Astrocyte (in vitro differentiated cells and primary cell): ENCODE measurements at places on chromosomes 3 and 15. TPM values are rescaled to one million over a fixed set of nuclear protein-coding genes. Genes with fewer than 3 reads are reported as not detected.

- no peaks in the 10 kb centered on the region for H3K36me3 ChIP-seq
- H3K4me3 ChIP-seq = no peak overlapping the region
- H3K4me1 ChIP-seq = no peaks in the 10 kb centered on the region
- no peak overlapping the region for H3K27ac ChIP-seq
- peaks cover 2% of the 10 kb centered on the region for H3K27me3 ChIP-seq
These were observed 19.4 kb upstream of the UBE2E2 start for GRCh38 chr3:23183731-23184130.

GRCh38 chr15:41465822-41466421 is 27.8 kb upstream of the ITPKA start:
- no peaks in the 10 kb centered on the region for H3K4me1 ChIP-seq
- no peak overlapping the region for H3K4me3 ChIP-seq
- peaks cover 9% of the 10 kb centered on the region for H3K36me3 ChIP-seq
- no peak overlapping the region for H3K27ac ChIP-seq

DNA sequence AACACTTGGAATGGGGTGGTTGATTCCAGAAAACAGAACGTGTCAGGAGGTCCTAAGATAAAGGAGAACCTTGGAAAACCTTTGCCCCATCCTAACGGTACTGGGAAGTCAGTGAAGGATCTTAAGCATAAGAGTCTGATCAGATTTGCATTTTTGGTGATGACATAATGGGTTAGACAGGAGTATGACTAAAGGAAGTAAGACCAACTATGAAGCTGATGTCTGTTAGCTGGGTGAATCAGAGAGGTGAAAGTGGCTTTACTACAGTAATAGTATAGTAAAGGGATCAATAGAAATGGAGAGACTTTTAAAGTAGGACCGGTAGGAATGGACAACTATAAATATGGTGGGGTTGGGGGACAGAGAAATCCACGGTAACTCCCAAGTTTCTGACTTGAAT is 12.6 kb downstream of the GTF2A2 start:
- no peak overlapping the region for H3K4me3 ChIP-seq
- no peaks in the 10 kb centered on the region for H3K27me3 ChIP-seq
- peaks cover 36% of the 10 kb centered on the region for H3K36me3 ChIP-seq
- no peak overlapping the region for H3K27ac ChIP-seq

GRCh38 chr3:197494366-197495058 is 61.3 kb downstream of the BDH1 start:
- peak; percentile 73 for DNase-seq
- H3K4me3 ChIP-seq = no peak overlapping the region
- H3K27me3 ChIP-seq = no peaks in the 10 kb centered on the region
- H3K4me1 ChIP-seq = peaks cover 30% of the 10 kb centered on the region
- H3K27ac ChIP-seq = no peak overlapping the region
- H3K36me3 ChIP-seq = no peaks in the 10 kb centered on the region

DNA sequence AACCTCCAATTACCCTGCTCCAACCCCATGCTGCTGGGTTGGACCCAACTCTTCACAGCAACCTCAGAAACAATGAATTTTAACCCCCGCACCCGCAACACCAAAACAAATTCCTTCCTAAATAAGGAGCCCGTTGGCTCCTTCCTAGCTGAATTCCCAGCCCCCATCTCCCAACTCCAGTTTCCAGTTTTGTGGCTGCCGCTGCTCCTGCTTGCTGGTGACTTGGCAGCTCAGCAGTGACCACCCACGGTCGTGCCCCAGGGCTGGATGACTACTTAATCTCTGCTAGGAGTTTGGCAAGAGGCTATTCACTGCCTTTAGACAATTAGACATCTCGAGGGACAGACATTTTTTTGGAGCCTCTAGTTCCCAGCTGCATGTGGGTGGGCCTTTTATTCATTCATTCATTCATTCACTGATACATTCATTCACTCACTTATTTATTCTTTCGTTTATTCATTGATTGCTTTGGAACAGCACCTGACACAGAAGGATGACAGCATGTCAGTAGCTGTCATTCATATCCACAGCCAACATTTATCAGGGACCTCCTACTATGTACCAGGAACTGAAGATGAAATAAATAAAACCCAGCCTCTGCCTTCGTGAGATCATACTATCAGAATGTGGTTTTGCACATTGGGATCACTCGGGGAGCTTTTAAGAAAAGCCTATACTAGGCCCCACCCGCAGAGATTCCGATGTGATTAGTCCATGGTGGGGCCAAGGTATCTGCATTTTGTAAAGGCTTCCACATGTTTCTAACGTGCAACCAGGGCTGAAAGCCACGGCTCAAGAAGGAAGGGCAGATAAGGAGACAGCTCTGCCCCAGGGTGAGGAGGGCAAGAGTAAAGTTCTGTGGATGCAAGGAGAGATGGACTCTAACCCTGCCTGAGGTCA is 256.5 kb downstream of the SHQ1 start:
- H3K4me3 ChIP-seq = no peak overlapping the region
- peak; percentile 92 for DNase-seq
- H3K4me1 ChIP-seq = peaks cover 16% of the 10 kb centered on the region
- no peaks in the 10 kb centered on the region for H3K36me3 ChIP-seq
- H3K27ac ChIP-seq = peak overlapping the region; percentile 15

GRCh38 chr15:80500021-80500420 is 95.8 kb downstream of the ARNT2 start:
- H3K4me1 ChIP-seq = peaks cover 6% of the 10 kb centered on the region
- no peak for DNase-seq
- H3K27ac ChIP-seq = no peak overlapping the region

DNA sequence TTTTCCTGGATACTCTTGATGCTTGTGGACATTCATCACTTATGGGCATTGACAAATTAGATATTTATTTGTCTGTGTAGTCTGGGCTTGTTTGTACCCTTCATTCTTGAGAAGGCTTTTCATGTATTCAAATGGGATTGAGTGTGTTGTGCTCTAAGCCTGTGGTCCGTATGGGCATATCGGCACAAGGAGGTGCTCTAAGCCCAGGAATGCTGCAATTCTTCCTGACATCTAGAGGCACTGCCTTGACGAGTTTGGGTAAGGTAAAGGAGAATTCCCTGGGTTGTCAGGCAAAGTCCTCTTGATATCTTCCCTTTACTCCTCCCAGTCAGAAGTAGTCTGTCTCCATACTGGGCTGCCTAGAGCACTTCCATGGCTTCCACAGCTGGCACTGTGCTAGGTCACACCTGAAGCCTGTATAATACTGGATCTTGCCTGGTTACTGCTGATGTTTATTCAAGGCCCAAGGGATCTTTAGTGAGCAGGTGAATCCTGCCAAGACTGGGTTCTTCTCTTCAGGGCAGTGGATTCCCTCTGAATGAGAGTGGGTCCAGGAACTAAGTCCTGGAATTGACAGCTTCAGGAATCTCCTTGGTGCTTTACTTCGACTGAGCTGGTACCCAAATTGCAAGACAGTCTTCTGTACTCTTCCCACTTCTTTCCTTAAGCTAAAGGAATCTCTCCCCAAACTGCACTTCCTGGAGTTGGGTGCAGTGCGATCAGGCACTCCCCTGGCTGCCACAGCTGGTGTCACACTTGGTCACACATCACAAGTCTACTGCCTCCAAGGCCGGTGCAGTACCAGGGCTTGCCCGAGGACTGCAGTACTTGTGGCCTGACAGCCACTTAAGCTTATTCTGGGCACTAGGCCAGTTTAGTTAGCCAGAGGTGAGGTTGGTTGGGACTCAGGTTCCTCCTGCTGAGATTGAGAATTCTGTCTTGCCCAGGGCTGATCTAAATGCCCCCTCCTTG is 46.0 kb downstream of the GALK2 start:
- no peak overlapping the region for H3K4me3 ChIP-seq
- H3K4me1 ChIP-seq = no peaks in the 10 kb centered on the region
- no peak for DNase-seq
- no peaks in the 10 kb centered on the region for H3K36me3 ChIP-seq
- H3K27me3 ChIP-seq = no peaks in the 10 kb centered on the region

- no peaks in the 10 kb centered on the region for H3K4me1 ChIP-seq
- H3K36me3 ChIP-seq = no peaks in the 10 kb centered on the region
- DNase-seq = no peak
- no peaks in the 10 kb centered on the region for H3K27me3 ChIP-seq
These were observed 106.2 kb upstream of the CHMP2B start for GRCh38 chr3:87120881-87121280.

DNA sequence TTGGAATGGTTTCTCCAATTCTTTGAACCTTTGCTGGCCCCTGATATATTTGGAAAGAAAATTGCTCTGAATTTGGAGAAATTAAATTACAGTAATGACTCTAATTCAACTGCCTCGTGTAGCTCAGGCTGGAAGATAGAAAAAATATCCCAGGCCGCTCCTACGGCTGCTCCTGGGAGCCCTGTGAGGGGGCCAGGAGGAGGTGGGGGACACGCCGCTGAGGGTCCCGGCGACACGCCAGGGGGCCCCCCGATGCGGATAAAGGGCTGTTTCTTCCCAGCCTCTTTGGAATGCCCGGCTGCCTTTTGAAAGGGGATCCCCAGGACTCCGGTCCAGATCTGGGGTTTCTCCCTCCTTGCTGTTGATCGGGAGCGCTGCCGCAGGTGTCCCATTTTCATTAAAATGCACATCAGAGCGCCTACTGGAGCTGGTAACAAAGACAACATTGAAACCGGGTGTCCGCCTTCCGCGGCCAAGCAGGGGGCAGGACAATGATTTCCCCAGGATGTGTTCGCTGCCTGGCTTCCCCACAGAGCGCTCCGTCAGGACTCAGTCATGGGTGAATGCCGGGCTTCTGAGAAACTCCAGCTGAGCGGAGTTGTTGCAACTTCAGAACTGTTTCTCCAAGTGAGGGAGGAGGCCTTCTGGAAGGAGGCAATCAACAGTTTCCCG is 200.1 kb upstream of the KBTBD8 start:
- H3K4me1 ChIP-seq = peaks cover 8% of the 10 kb centered on the region
- H3K27me3 ChIP-seq = no peaks in the 10 kb centered on the region
- peak overlapping the region; percentile 6 for H3K27ac ChIP-seq
- DNase-seq = peak; percentile 53

DNA sequence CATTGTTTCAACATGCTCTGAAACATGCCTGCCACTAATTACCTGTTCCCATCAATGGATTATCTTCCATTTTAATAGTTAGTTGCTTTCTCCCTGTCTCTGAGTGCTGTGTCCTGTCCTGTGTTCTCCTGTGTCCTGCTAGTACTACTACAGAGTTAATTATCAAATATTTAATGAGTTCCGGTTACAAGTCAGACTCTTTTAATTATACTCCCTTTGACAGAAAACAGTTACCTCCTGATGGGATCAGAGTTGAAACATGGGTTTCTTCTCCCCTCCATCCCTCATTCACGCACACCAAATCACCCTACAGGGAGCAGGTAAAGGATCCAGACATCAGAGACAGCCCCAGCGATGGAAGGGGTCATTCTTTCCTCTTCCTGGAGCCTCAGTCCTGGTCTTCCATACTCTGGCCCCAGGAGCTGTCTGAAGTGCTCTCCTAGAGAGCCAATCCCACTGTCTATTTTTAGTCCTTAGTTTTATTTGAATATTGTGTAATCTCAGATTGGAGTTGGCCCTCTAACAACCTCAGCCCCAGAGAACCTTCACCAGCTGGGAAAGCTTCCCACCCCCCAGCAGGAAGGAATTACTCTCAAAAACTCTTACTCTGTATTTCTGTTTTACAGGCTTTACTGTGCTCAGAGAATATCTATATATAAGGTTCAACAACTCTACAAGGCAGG is 137.0 kb upstream of the C2CD4B start:
- H3K27ac ChIP-seq = no peak overlapping the region
- peaks cover 3% of the 10 kb centered on the region for H3K4me1 ChIP-seq
- H3K4me3 ChIP-seq = no peak overlapping the region
- H3K27me3 ChIP-seq = peaks cover 3% of the 10 kb centered on the region

- DNase-seq = no peak
- H3K27ac ChIP-seq = no peak overlapping the region
- no peaks in the 10 kb centered on the region for H3K4me1 ChIP-seq
- H3K4me3 ChIP-seq = no peak overlapping the region
- peaks cover 4% of the 10 kb centered on the region for H3K27me3 ChIP-seq
These were observed 56.1 kb downstream of the SYN2 start for GRCh38 chr3:12060139-12060845.

GRCh38 chr15:49145651-49146609 is 9.5 kb downstream of the COPS2 start:
- no peaks in the 10 kb centered on the region for H3K4me1 ChIP-seq
- H3K4me3 ChIP-seq = no peak overlapping the region
- no peaks in the 10 kb centered on the region for H3K27me3 ChIP-seq
- peak; percentile 41 for DNase-seq

- H3K4me1 ChIP-seq = no peaks in the 10 kb centered on the region
- no peaks in the 10 kb centered on the region for H3K27me3 ChIP-seq
- H3K27ac ChIP-seq = no peak overlapping the region
- no peaks in the 10 kb centered on the region for H3K36me3 ChIP-seq
These were observed 689.9 kb upstream of the SEMA6D start for GRCh38 chr15:47027322-47027946.

GRCh38 chr3:190132371-190132770 is 11.7 kb upstream of the P3H2 start:
- no peaks in the 10 kb centered on the region for H3K36me3 ChIP-seq
- no peaks in the 10 kb centered on the region for H3K4me1 ChIP-seq
- no peaks in the 10 kb centered on the region for H3K27me3 ChIP-seq
- DNase-seq = no peak
- H3K4me3 ChIP-seq = no peak overlapping the region

GRCh38 chr3:112874725-112875124 is 28.1 kb upstream of the CD200R1L start:
- no peaks in the 10 kb centered on the region for H3K4me1 ChIP-seq
- H3K27me3 ChIP-seq = no peaks in the 10 kb centered on the region
- H3K27ac ChIP-seq = no peak overlapping the region
- no peak overlapping the region for H3K4me3 ChIP-seq
- H3K36me3 ChIP-seq = no peaks in the 10 kb centered on the region
- DNase-seq = no peak

- no peak overlapping the region for H3K27ac ChIP-seq
- H3K36me3 ChIP-seq = no peaks in the 10 kb centered on the region
- peaks cover under 1% of the 10 kb centered on the region for H3K4me1 ChIP-seq
- H3K4me3 ChIP-seq = no peak overlapping the region
- DNase-seq = no peak
These were observed 6.6 kb upstream of the BCL2L10 start for GRCh38 chr15:52118969-52119749.

- no peak overlapping the region for H3K4me3 ChIP-seq
- no peaks in the 10 kb centered on the region for H3K36me3 ChIP-seq
- DNase-seq = no peak
- H3K27me3 ChIP-seq = no peaks in the 10 kb centered on the region
- no peak overlapping the region for H3K27ac ChIP-seq
- no peaks in the 10 kb centered on the region for H3K4me1 ChIP-seq
These were observed 216.6 kb upstream of the RASGRP1 start for GRCh38 chr15:38781196-38781595.

GABRB3 gene
- total RNA-seq = 43.2 and 47.9 TPM in 2 replicates

SYNM gene
- 9.7 and 10.1 TPM in 2 replicates for total RNA-seq

IGDCC3 gene
- total RNA-seq = 8.4 and 11.0 TPM in 2 replicates

RASGRP1 gene
- 0.50 and 1.4 TPM in 2 replicates for total RNA-seq

DIPK2A gene
- total RNA-seq = 11.7 and 19.1 TPM in 2 replicates

LINGO1 gene
- total RNA-seq = 4.5 and 5.7 TPM in 2 replicates
